ENCODE measurements at places on chromosomes 7 and 10.

GRCh38 chr10:67666416-67667034 lies 29.5 kb downstream of the CTNNA3 start:
- no peak for DNase-seq

GRCh38 chr10:86083664-86084175 lies 282.9 kb downstream of the GRID1 start:
- DNase-seq = no peak

DNA sequence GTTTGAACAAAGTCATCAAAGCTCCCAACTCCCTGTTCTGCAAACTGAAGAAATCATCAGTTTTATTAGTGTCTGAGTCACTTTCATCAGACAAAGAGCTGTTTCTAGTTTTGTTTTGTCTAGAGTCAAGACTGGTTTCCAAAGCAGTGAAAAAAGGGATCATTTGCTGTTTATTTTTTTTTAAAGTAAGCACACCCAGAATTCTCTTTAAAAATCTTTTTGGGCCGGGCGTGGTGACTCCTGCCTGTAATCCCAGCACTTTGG lies 972.0 kb upstream of the CELF2 start:
- DNase-seq = no peak

DNA sequence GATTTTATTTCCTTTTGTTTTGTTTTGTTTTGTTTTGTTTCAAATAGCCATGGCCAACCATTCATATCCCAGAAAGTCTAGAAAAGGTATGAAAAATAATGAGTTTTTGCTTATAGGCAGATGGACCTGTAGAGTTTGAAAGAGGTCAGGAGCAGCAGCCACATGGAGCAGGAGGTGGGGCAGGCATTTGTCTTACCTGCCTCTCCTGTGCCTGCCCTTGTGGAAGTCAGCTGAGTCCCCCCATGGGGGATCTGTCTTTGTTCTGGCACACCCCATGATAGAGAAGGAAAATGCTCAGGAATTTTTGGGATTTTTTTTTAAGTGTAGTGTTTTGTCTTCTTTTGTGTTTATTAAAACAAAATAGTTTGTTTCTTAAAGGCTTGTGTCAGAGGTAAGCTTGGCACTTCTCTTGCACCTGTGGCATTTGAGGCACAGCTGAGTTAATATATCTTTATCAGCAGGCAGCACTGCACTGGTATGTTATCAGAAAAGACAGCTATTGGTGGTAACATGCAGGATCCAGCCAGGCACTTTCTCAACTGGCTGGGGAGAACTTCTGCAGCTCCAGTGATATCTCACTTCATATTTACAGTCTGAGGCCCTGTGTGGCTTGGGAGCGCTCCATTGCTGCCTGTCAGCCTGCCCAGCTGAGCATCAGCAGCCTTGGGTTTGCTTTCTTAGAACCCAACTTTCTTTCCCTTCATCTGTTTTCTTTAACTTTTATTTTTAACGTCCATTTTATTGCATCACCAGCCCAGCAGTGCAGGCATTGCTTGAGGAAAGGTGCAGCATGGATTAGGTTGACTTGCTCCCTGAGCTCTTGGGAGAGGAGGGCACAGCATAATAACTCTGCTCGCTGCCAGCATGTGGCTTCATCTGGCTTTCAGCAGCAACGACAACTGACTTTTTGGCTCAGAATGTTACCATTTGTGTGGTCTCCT lies 44.4 kb downstream of the LRRC4 start:
- no peak for DNase-seq

GRCh38 chr10:59635502-59636290 lies 74.0 kb downstream of the SLC16A9 start:
- no peak for DNase-seq

- DNase-seq = no peak
Observed at GRCh38 chr10:43125274-43125845, 12.9 kb upstream of the CSGALNACT2 start.
